ENCODE measurements at places on chromosomes 16 and 17.

- no peak for DNase-seq
These were observed 46.5 kb upstream of the SLC47A1 start for GRCh38 chr17:19487024-19487600.

- no peak for DNase-seq
These were observed at the start of gene GNG13 for GRCh38 chr16:799948-800833. GNG13 (minus strand) TSS chr16:800734; CDS start chr16:799077, 1,657 bp downstream.

DNA sequence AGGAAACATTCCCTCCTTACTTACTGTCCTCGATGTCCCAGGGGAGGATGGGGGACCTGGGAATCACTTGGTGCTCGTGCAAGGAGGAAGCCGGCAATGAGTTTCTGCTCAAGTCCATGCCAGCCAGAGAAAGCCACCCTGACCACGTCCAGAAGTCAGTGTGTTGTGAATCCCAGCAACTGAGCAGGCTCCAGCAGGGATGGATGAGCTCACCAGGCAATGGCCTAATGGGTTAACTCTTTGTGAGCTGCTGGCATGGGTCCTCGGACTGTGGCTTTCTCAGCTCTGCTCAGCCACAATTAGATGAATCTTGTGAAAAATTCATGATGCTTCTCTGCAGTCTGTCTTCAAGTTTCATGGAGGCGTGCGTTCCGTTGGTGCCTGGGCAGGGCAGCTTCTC is at the start of gene PIRT:
Gene PIRT (minus strand): TSS at position 167 of the 400 bp plus-strand sequence. CDS start 12,442 bp downstream, outside the sequence.
- no peak for DNase-seq

DNA sequence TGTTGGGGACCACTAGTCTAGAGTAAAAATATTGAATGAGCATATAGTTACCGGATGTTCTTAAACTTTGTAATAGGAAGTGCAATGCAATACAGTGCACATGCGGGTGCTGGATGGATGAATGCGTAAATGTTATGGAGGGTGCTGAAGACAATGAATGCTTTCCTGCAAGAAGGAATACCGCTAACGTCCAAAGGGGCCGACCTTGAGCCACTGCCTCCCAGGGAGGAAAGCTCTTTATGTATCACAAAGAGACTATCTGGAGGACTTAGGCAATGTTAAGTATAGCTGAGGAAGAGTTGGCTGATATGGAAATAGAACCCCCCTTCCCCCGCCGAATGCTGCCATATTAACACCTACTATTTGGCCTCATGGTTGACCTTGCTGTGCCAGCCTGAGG is 27.5 kb upstream of the SHCBP1 start:
- no peak for DNase-seq

DNA sequence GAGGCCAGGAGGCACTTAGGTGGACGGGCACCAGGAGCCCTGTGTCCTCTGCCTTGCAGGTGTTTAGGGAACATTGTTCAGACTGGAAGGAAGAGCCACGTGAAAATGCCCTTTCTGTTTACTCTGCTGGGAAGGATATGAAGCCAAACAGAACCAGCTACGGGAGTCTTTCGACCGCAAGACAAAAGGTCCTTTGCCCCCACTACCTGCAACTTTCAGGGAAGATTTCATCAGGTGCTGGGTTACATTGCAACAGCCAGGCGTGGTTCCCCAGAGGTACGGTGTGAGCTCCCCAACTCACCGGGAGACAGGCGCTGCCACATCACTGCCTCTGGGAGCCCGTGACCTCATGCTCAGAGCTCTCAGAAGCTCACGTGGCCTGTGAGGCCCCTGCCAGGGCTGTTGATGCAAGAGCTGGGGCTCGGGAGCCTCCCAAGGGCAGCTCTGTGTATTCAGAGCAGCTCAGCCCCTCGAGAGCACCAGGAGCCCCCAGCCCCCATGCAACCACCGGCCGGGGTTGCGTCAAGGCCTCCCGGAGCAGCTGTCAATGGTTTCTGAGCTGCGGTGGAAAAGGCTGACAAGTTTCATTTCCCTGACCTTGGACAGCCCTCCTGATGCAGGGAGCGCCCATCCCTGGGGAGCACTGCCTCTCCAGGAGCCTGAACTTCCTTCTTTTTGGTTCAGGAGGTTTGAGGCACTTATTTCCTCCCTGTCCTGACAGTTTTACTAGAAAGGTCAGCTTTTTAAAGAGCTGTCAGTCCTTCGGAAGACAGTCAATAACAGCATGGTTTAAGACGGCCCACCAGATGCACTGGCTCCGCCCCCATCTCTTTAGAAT is 42.1 kb downstream of the TBC1D16 start:
- no peak for DNase-seq

- no peak for DNase-seq
These were observed 42.5 kb downstream of the ZNF267 start for GRCh38 chr16:31916056-31916488.

DNA sequence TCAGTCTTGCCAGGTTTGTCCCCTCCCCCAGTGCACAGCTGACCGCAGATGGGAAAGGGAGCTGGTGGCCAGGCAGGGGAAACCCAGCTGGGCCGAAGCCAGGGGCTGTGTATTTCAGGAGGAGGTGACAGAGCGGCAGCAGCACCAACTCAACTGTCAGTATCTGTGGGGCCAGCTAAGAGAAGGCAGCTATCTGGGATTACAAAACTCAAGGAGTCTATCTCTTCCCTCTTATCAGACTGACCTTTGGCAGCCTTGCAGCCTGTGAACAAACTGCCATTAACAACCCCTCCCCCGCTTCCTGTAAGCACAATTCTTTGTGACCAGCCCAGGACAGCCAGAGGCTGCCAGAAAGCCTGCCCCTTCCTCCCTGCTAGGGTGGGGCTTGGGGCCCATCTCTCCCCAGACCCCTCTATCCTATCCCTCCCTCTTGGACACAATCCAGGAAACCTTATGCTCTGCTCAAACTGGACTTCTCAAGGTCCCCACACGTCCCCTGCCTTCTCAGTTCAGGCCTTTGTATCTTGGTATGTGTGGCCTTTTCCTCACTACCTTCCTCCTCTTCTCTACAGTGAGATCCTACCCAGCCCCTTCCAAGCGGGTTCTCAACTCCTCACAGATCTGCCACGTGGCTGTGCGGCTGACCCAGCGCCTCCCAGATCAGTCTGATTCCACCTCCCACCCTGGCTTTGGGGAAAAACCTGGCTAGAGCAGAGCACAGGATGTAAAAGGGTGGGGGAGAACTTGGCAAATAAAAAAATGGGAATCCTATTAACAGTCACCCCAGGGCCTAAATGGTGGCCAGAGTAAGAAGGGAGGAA is 10.5 kb downstream of the ST3GAL2 start:
- no peak for DNase-seq

GRCh38 chr16:80875616-80876015 is 71.2 kb upstream of the CDYL2 start:
- DNase-seq: no peak

DNA sequence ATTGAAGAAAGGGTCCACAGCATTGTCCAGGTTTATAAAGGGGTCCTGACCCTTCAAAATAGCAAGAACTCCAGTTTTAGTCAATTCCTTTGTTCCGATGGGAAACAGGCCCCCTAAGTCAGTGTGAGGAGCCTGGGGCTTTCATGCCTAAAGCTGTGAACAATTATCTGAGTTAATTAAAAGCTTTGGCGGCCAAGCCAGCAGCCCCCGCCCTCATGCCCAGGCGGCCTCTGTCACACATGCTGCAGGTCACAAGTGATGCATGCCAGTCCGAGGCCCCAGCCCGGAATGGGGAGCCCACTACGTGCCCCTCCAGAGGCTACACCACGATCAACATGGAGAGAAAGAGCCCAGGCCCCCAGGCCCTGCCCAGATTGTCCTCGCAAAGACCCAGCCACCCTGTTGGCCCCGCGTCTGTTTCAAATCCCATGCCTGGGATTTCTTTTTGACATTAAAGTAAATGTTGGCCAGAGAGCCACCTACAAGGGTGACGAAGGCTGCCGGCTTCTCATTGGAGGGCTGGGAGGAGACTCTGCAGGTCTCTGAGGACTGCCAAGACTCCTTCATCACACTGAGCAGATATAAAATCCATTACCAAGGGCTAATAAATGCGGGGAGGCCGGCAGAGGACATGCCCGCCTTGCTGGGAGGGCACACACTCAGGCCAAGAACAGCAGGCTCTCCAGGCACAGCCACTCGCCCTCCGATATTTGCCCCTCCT is 14.5 kb upstream of the PITPNM3 start:
- no peak for DNase-seq

Measured in NCI-H748 treated with DMSO at 0.1 percent for 48 hours (cell line).